ENCODE measurements at places on chromosomes 7 and 10.

DNA sequence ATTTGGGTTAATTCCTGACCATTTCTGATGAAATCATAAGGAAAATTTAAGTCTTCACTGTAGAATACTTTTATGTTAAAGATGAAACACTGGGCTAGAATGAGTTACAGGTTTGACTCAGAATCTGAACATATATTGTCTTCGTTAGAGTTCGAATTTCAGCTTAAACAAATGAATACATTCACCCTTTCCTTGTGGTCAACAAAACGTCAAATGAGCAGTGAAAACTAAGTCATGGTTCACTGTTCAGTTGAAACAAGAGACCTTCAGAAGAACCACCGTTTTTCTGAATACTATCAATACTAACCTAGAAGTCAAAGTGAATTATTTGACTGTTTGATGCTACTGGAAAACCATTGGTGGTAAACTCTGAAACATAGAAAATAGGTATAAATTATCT is 235.2 kb upstream of the ZWINT start:
- DNase-seq: no peak

DNA sequence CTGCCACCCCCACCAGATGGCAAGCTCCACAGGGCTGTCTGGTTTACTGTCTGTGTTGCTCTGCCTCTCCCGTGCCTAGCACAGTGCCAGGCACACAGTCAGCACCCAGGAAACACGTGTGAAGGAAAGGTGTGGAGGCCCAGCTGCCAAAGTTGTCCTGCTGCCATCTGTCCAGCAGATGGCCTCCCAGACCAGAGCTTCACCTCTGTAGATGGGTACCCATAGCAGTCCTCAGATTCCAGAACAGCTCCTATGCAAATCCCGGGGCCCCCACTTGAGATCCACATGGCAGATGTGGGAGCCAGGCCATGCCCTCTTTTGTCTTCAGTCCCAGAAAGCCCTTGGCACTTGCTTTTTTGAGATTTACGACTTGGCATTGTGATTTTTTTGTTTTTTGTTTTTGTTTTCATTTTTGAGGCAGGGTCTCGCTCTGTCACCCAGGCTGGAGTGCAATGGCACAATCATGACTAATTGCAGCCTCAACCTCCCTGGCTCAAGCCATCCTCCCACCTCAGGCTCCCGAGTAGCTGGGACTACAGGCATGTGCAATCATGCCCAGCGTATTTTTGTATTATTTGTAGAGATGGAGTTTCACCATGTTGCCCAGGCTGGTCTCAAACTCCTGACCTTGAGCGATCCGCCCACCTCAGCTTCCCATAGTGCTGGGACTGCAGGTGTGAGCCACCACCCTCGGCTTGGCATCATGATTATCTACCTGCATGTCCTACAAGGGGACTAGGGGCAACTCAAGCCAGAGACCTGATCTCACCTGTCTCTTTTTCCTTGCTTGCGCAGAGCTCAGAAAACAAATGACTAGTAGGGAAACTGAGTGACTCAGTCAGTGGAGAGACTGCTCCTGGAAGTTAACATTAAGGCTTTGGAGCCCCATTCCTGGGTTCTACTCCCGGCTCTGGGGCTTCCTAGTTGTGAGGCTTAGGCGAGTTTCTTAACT is 16.9 kb upstream of the PALD1 start:
- DNase-seq: peak; percentile 54

- DNase-seq: no peak
Measured at GRCh38 chr7:2024567-2024918, 208.2 kb downstream of the MAD1L1 start.

DNA sequence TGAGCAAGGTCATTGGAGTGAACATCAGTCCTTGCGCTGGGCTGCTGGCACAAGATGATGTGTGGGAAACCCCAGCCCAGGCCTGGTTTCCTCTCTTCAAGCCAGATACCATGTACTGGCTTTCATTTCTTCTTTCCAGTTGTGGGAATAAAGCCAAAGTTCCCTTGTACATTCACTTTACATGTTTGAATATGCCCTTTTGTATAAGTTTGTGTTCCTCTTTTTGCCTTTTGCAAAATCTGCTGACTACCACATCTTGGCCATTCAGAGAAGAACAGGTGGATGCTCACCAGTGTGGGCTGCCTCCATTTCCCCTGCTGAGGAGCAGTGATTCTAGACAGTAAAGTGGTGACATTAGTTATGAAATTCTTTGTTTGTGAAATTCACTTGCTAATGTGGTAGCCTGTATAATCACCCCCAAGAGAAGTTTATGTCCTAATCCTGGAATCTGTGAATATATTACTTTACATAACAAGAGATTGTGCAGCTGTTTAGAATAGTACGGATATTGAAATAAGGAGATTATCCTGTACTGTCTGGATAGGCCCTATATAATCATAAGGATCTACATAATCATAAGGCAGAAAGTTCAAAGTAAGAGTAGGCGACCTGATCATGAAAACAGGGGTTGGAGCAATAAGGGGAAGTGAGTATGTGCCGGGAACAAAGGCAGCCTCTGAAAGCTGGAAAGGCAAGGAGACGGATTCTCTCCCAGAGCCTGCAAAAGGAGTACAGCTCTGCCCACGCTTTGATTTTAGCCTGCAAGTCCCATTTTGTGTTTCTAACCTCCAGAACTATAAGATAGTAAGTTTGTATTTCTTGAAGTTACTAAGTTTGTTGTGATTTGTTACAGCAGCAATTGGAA is 18.8 kb upstream of the AOAH start:
- no peak for DNase-seq

DNA sequence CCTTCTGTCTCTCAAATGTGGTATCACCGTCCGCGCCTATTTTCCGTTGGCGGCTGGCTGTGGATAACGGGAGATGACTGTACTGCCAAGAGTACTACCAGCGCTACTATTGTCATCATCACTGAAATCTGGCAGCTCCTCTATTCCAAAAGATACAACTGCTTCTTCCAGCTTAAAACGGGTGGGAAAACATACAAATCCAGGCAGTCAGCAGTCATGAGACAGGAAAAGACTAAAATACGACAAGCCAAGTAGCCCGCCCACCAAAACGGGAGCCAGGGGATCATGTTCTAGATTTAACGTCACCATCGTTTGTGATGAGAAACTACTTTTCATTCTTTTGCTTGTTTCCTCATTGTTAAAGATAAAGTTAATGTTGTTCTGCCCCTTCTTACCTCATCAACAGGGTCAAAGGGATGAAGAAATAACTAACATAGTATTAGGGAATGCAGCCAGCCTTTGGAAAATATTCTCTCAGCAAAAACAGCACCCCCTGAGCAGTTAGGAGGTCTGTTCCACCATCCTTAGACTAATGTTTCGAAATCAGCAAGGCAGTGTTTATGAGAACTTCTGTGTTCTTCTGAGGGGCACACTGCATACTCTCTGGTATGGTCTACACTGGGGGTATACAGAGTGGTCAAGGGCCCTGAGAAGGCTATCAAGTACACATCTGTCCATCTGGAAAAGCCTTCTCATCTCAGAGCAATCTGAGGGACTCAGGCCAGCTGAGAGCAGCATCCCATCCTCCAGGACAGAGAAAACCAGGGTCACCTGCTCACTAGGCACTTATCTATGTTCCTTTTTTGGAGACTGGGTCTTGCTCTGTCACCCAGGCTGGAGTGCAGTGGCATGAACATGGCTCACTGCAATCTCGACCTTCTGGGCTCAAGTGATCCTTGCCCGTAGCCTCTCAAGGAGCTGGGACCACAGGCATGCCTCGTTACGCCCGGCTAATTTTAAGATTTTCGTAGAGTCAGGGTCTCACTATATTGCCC is 47.5 kb downstream of the GNA12 start:
- DNase-seq: peak; percentile 85

GRCh38 chr7:83020161-83020560 is 142.5 kb downstream of the PCLO start:
- DNase-seq: no peak

GRCh38 chr7:32479574-32480200 is 10.5 kb downstream of the LSM5 start:
- peak; percentile 61 for DNase-seq

DNA sequence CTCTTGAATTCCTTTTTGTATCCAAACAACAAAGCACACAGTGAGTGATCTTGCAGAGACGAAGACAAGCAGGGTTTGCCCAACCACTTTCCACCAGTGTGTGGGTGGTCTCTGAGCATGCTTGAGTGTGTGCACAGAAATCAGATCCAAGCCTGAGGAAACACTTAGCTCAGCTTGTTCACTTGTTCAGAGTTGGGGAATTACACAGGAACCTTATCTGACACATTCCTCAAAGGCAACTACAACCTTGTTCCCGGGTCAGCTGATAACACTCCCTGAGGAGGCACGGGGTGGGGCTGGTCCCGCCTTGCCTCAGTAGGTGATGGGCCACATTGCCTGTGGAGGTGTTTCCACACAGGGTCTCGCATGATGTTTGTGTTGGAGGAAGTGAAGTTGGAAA is 216.9 kb downstream of the DYNC1I1 start:
- DNase-seq: no peak

DNA sequence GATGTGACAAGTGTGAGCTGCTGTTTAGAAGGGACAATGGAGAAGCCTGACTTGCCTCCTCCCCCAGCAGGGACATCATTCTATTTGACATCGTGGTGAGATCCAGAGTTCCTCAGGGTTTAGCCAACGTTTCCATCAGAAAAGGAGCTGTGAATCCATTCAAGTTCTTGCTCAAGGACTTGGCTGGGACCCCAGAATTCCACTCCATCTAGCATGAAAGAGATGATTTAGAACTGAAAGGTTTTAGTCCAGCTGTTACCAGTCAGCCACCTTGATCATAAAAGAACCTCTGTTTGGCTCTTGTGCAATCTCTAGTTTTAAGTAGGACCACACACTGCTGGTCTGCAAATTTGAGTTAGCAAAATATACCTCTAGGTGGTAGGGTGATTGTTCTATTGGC is 337.6 kb downstream of the FRMD4A start:
- peak; percentile 46 for DNase-seq

GRCh38 chr10:122910310-122910709 is at the start of gene FAM24A:
Gene FAM24A (plus strand): TSS chr10:122910610. CDS start chr10:122911635, 1,025 bp downstream.
- DNase-seq: no peak

DNA sequence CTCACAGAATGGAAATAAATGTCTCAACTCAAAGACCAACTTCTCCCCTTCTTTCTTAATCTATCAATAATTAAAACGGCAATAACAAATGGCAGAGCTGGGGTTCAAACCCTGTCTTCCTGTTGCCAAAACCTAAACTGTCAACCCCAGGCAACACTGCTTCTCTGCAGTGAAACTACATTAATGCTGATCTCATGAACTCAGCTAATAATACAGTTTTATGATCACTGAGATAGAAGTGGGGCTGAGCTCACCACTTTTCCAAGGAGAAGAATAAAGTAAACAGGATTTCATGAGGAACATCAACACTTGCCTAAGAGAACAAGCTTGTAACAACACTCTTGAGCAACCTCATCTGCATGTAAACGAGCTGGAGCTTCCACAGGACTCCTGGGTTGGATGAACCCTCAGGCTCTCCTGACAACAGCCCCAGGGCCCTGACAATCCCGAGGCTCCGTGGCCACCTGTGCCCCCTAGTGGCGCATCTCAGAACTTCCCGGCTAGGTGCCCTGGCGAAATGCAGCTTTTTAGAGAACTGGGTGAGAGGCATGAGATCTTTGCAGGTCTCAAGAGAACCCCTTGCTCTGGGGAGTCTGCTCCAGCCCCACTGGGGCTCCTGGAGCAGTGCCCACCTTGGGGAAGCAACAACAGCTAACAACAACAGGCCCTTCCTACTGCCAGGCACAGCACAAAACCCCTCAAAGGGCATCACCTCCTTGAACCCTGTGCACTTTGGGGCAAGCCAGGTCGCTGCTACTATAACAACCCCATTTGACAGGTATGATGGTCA is 169.3 kb downstream of the SH3PXD2A start:
- peak; percentile 65 for DNase-seq

DNA sequence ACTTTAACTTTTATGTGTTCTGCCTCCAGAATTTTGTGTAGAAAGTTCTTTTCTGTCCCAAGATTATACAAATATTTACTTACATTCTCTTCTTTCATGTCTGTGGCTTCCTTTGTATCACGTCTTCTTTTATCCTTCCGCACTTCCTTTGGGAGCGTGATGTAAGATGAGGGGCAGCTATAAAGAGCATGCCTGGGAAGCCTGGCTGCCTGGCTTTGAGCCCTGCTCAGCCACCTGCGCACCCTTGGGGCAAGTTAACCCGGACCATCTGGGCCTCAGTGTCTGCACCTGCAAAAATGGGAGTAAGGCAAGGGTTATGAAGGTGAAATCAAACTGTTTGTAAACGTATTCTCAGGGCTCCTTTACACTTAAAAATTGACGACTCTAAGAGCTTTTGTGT is 25.2 kb downstream of the PALD1 start:
- no peak for DNase-seq

- no peak for DNase-seq
Measured at GRCh38 chr7:148255333-148255732, 335.2 kb upstream of the C7orf33 start.

GRCh38 chr7:111439977-111440376 is 122.3 kb downstream of the IMMP2L start:
- peak; percentile 21 for DNase-seq

GRCh38 chr7:156099085-156099484 is 286.8 kb upstream of the SHH start:
- DNase-seq: no peak

- no peak for DNase-seq
Measured at GRCh38 chr7:81534446-81534845, 235.4 kb downstream of the HGF start.

- no peak for DNase-seq
Measured at GRCh38 chr7:156307193-156307592, 333.4 kb upstream of the RNF32 start.

DNA sequence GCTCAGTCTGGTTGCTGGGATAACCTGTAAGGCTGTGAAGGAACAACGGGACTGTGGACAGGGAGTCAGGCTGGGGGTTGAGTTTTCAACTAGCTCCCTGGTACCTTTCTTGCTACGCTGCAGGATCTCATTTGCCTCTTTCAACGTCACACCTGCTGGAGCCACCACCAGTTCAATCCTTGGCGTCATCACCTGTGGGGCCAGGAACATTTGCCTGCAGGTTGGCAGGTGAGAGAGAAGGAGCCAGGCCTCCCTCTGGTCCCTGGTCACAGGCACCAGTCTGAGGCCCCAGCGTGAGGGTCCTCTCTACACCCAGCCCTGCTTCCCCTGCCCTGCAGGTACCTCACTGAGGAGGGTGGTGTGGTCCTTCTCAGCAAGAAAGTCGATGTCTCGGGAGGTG is 9.8 kb downstream of the IMPDH1 start:
- DNase-seq: no peak

DNA sequence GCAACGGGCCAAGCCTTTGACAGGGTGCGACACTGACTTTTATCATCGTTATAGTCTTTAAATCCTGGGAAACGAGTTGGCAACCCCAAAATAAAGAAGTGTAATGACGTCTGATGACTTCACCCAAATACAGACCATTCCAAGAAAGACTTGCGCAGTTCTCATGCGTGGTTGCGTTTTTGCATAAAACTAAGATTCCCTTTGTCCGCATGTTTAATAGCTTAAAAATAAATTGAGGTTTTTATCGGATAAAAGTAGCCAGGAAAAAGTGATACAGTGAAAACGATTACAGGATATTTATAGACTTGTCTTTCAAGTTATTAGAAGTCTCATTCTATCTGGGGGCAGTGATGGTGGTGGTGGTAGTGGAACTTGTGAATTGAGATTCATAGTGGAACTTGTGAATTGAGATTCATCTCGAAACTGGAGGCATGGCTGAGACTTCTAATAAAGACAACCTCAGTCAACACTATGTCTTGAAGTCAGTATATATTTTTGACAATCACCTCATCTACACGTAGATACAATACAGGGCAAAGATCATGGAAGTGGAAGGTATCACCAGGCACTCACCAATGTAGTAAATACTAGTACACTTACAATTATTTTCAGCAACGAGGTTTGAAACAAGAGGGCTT is 1.2 kb upstream of the NAMPT start:
- DNase-seq: no peak

GRCh38 chr7:101486433-101487104 is 123.9 kb downstream of the COL26A1 start:
- DNase-seq: no peak

All from iris pigment epithelial cell (primary cell).